ENCODE measurements at places on chromosomes 13 and 19.

DNA sequence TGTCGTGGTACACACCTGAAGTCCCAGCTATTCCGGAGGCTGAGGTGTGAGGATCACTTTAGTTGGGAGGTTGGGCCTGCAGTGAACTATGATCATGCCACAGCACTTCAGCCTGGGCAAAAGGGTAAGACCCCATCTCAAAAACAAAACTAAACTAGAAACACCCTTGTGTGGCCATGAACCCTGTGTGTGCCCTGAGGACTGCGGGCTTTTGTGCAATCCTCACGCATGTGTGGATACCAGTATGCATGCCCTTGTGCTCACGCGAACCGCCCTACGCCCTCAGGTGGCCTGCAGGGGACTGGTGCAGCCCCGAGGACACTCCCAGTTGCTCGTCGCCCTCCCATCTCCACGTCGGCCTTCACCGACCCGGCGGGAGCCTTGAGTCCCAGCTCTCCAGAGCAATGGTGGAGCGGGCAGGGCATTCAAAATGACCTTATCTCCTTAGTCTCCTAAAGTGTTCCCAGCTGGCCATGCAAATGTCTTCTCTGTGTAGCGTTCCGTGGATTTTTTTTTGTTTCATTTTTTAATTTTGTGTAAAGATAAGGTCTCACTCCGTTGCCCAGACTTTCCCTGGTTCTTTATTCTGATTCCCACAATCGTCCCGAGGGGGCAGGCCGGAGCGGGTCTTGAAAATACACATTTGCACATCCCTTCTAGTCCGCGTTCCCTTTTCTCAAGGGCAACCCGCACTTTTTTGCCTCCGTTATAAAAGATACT is 868 bp upstream of the EGLN2 start:
- DNase-seq, result no peak

- DNase-seq, result no peak
Observed at GRCh38 chr19:7694499-7694898, 7.4 kb downstream of the FCER2 start.

DNA sequence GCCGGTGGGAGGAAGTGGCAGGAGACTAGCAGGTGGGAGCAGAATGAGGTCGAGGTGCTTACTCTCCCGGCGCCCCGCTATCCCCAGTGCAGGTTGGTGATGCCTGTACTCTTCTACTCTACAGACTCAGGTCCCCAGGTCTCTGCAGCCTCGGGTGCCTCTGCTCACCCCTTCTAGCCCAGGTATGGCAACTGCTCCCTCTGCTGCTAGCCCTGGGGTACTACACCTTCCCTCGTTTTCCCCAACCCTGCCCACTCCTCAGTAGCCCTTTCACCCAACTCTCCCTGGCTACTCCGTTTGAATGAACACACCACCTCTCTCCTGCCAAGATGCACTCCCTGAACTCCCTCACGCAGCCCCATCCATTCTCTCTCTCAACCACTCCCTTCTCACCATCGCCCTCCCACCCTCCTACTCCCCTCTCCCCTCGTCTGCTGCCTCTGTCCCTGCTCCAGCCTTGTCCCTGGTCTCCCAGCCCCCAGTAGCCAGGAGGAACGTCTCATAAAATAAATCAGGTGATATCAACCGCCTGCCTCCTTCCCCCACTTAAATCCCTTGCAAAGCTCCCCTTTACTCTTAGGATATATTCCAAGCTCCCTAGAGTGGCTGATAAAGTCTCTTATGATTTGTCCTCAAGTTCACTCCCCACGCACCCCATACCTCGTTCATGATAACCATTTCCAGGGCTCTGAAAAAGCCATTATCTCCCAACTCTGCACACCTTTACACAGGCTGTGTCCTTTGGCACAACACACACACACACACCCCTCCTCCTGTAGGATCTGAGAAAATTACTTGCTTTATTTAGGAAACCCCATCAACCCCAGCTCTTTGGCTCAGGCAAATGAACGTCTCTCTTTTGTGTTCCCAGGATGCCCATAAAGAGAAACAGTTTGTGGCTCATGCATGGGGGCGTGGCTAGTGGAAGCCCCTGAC is 8.2 kb upstream of the MEIS3 start:
- DNase-seq, result no peak

GRCh38 chr19:5624018-5624663 is 1.3 kb downstream of the SAFB start:
- DNase-seq, result no peak
